Suppressor macrophage treated with lipopolysaccharide for 1 hour (primary cell): ENCODE measurements at places on chromosomes 2 and 18.

- peak; percentile 16 for DNase-seq
These were observed 25.9 kb downstream of the HS6ST1 start for GRCh38 chr2:128292599-128293425.

DNA sequence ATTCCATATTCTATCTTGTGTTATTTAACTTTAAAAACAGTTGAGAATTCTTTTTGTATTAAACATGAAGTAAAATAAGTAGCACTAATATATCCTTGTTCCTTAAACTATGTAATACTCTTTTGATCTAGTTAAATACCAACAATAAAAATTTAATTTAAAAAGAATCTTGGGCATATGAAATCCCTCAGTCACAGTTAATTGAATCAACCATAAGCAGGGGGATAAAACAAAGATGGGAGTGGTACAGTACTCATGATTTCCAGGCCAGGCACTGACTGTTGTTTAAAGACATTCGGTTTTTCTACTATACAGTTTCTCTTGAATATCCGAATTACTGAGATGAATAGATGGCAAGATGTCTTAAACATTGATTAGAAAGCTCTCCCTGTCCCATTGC, 99.5 kb downstream of the TAF4B start:
- DNase-seq, result no peak

DNA sequence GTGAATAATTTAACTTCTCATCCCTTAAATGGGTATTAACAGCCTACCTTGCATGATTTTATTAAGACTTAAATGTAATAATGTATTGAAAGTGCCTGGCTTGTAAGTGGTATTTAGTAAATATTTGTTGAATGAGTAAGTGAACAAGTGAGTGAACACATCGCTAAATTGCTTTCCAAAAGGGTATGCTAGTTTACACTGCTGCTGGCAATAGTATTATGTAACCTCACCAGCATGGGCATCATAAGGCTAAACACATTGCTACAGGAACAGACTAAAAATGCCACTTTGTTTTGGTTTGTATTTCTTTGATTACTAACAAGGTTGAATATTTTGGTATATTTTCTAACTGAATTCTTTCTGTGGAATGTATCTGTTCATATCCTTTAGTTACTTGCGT, 9.8 kb downstream of the WDR43 start:
- DNase-seq, result peak; percentile 18

DNA sequence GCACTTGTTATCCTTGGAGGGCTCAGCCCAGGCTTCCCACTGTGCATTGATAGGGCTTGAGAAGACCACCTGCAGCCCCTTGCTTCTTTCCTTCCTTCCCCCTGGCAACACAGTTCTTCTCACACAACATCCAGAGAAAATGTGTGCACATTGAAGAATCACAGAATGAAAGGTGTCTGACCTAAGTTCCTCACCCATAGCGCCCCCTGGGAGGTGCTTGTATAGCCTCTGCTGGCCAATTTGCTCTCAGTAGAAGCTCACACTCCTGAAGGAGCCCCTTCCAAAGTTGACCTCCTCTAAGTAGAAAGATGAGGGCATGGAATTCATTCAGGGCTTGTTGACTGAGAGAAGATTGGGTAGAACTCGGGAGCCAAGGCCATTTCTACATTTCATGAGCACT, 758.4 kb upstream of the KLHL29 start:
- no peak for DNase-seq

DNA sequence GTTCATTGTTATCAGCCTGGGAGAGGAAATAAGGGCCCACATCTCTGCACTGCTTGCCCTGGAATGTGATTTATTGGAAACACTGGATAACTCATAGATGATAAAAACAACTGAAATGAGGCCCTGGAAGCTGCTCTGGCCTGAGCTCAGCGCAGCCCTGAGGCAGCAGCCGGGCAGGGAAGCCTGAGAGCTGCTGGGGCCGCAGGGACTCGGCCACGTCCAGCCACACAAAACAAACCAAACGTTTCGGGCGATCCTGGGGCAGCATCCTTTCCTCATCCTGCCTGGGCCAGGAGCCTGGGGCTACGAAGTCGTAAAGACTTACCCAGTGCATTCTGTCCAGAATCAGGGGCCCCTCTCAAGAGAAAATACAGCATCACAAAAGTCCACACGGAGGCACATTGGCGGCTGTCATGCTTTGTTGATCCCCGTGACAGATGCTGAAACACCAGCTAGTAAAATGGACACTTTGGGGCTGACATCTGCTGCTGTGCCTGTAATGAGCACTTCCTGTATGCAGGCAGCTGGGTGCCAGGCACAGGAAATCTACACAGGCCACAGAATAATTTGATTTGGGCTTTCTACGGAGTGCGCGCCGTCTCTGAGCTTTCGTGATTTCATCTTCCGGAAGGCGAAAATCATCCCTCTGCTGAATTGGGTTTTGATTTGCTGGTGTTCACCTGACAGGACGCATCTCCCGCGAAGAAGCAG, 250.6 kb downstream of the EIPR1 start:
- DNase-seq, result no peak

- DNase-seq, result peak; percentile 19
These were observed 13.4 kb upstream of the CELF4 start for GRCh38 chr18:37578886-37579513.

DNA sequence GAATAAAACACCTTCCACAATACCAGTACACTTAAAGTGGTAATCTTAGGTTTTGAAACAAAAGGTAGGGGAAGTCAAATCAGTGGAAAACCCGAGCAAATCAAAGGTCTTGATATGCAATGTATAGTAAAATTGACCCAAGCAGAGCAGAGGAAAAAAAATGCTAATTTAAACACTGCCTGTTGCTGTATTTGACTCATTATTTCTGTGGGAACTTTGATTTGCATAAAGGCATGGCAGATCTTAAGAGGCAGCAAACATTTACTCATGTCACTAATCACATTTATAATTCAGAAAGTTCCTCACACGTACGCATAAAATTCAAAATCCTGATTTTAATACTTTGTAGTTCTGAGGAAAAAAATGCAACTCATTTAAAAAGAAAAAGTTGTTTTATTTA, 64.4 kb downstream of the IKZF2 start:
- no peak for DNase-seq

- DNase-seq, result peak; percentile 39
These were observed 695.6 kb downstream of the TSN start for GRCh38 chr2:122451040-122451439.

- no peak for DNase-seq
These were observed 71.1 kb downstream of the PIK3C3 start for GRCh38 chr18:42025974-42026625.
